Stimulated activated CD8-positive, alpha-beta memory T cell treated with anti-CD3 and anti-CD28 coated beads, Interleukin-7, amount 100 ng/mL, for 1 hour (primary cell): ENCODE measurements at places on chromosomes 5 and 9.

- DNase-seq, result no peak
Observed at GRCh38 chr5:179417016-179417415, 71.8 kb upstream of the ADAMTS2 start.

DNA sequence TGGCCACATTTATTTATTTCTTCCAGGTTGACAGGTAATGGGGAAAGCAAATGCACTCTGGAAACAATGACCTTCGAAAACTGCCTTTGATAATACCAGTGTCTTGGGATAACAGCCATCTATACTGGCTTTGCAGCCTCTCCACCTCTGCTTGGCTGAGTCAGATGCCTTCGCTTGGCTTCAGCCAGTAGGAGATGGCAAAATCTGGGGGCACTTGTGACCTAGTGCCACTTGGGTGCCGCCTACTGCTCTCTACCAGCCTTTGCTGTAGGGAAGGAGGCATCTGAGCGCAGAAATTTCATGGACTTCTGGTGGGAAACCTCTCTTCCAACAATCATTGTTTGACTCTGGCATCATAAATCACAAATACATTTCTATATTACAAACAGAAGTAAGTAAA, 21.8 kb downstream of the FYB1 start:
- no peak for DNase-seq

- no peak for DNase-seq
Observed at GRCh38 chr9:91243029-91243428, 118.7 kb downstream of the AUH start.

DNA sequence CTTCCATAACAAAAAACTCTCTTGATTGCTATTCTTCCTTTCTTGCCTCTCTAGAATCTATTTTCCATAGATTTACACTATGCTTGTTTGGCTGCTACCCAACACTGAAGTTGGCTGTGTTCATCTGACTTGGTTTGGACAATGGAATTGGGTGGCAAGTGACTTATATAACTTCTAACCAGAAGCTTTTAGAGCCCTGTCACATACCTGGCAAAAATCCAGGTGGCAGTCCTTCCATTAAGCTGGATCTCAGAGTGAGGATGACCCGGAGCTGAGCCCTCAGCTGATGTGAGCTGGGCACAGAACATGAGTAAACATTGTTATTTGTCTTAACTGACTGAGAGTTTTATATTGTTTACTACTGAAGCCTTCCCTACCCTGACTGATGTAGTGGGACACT, 225.7 kb downstream of the TLR4 start:
- DNase-seq, result no peak

DNA sequence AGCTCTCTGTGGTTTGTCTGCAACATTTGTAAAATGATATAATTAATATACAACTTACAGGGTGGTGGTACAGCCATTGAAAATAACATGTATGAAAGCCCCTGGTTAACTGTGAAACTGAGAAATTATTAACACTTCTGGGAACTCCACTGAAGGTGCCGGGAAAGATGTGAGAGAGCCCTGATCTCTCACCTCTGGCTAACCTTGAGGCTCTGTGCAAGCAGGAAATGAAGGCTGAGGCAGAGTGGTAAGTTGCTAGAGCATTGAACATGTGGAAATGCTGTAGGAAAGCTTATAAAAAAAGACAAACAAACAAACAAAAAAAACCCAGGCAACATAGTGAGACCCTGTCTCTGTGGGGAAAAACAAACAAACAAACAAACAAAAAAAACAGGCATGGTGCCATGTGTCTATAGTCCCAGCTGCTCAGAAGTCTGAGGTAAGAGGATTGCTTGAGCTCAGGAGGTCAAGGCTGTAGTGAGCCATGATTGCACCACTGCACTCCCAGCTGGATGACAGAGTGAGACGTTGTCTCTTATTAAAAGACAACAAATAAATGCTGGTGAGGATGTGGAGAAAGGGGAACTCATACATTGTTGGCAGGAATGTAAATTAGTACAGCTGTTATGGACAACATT, 7.5 kb downstream of the CATSPER3 start:
- no peak for DNase-seq

- no peak for DNase-seq
Observed at GRCh38 chr5:38022631-38023030, 182.8 kb upstream of the GDNF start.

- DNase-seq, result no peak
Observed at GRCh38 chr9:98356953-98357690, 101.7 kb upstream of the TBC1D2 start.

- DNase-seq, result no peak
Observed at GRCh38 chr9:71703172-71703872, 65.0 kb downstream of the CEMIP2 start.

GRCh38 chr9:30775236-30775635, 1609.2 kb upstream of the ACO1 start:
- no peak for DNase-seq

GRCh38 chr5:129079496-129079895, 15.1 kb upstream of the ISOC1 start:
- no peak for DNase-seq

- no peak for DNase-seq
Observed at GRCh38 chr9:116193636-116194035, 40.0 kb downstream of the PAPPA start.

- no peak for DNase-seq
Observed at GRCh38 chr9:129126749-129127618, 15.8 kb downstream of the PTPA start.

GRCh38 chr9:16271967-16272366, 598.5 kb downstream of the BNC2 start:
- DNase-seq, result no peak

GRCh38 chr9:107793541-107793940, 304.0 kb upstream of the KLF4 start:
- DNase-seq, result no peak

DNA sequence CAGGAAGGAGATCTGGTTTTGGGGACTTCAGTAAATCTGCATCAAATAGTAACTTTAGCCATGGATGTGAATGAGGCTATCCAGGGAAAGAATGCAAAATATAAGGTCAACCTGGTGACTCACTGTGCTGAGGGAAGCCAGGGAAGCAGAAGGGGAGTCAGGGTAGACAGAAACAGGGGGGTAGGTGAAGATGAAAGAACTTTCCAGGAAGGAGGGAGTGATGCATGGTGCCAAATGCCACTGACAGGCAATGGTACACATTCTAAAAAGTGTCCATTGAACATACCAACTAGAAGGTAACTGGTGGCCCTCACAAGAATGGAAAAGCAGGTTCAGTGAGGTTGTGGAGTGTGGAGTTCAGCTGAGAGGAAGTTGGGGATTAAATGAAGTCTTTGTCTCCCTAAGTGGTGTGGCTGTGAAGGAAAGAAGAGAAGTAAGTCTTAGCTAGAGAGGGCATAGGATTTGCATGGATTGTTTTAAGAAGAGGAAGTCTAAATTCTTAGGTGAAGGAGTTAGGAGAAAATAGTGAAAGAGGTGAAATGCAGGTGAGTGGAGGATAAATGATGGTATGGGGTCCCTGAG, 35.5 kb downstream of the PALM2AKAP2 start:
- no peak for DNase-seq

- no peak for DNase-seq
Observed at GRCh38 chr9:108271646-108272348, 584.0 kb downstream of the ACTL7B start.

DNA sequence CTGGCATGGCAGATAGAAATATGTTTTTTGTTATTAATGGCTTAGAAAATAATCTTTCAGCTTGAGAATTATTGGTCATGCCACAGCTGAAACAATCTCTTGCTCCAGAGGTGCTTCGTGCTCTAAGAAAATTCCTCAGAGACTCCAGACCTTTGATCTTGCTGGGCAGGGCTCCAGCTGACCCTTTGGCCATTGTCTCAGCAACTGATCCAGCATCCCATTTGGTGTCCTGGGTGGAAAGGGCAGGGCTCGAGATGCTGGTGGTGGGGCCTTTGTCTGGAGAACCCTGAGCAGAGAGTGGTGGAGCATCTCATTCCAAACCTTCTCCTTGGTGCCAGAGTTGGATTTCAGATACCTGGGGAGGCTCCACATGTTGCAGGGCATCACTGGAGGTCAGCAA, 43.2 kb upstream of the PIK3R1 start:
- no peak for DNase-seq

- no peak for DNase-seq
Observed at GRCh38 chr9:107665057-107665456, 175.5 kb upstream of the KLF4 start.

GRCh38 chr5:180647465-180647864, 1.9 kb downstream of the FLT4 start:
- no peak for DNase-seq

GRCh38 chr5:31680528-31680927, 41.6 kb downstream of the PDZD2 start:
- DNase-seq, result no peak

GRCh38 chr5:116382032-116382873, 192.4 kb downstream of the SEMA6A start:
- no peak for DNase-seq

- no peak for DNase-seq
Observed at GRCh38 chr9:118940473-118940872, 428.8 kb downstream of the BRINP1 start.

- DNase-seq, result no peak
Observed at GRCh38 chr5:148923023-148923422, 96.6 kb downstream of the ADRB2 start.

DNA sequence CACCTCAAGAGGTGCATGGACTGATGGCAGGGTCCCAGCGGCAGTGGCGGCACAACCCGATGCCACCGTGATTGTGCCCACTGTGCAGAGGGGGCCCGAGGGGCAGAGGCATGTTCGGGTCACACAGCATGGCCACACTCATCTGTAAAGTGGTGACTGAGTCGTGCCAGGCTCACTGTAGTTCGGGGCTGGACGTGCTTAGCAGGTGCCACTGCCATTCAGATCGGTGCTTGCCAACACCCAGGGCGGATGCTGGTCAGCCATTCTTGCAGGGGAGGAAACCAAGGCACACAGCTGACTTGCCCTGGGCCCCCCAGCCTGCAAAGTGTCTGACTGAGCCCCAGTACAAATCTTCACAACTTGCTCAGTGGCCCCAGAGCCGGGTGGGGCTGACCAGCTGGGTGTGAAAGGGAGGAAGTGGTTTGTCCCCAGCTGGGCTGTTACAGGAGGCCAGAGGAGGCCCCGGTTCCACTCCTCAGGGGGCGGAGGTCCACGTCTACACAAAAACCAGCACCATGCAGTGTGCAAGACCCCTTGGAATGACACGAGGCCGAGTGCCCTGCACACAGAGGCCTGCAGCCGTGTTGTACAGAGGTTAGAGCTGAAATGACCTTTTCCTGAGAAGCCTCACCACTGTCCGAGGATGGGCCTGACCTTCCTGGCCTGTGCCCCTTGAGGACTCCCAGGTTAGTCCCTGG, 17.9 kb downstream of the FGD3 start:
- peak; percentile 23 for DNase-seq

DNA sequence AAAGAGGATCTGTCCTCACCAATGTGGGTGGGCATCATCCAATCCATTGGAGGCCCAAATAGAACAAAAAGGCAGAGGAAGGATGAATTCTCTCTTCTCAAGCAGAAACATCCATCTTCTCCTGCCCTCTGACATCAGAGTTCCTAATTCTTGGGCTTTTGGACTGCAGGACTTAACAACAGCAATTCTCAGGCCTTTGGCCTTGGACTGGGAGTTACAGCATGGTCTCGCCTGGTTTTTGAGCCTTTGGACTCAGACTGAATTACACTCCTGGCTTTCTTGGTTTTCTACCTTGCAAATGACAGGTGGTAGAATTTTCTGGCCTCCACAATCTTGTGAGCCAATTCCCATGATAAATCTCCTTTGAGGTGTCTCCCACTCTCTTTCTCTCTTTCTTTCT, 60.5 kb upstream of the CD180 start:
- no peak for DNase-seq
